Chondrocyte (in vitro differentiated cells): ENCODE measurements at places on chromosomes 16 and 17.

GRCh38 chr16:30351586-30352419 lies 3.3 kb downstream of the CD2BP2 start:
- peaks cover 18% of the 10 kb centered on the region for H3K36me3 ChIP-seq
- peak; percentile 57 for DNase-seq
- H3K27ac ChIP-seq, result peak overlapping the region; percentile 76
- peak overlapping the region; percentile 6 for H3K4me3 ChIP-seq
- H3K27me3 ChIP-seq, result no peaks in the 10 kb centered on the region
- peaks cover 43% of the 10 kb centered on the region for H3K4me1 ChIP-seq

- H3K4me3 ChIP-seq, result no peak overlapping the region
- H3K27me3 ChIP-seq, result peaks cover 13% of the 10 kb centered on the region
- H3K36me3 ChIP-seq, result peaks cover 2% of the 10 kb centered on the region
- no peaks in the 10 kb centered on the region for H3K4me1 ChIP-seq
- no peak overlapping the region for H3K27ac ChIP-seq
- DNase-seq, result no peak
These were observed 30.9 kb upstream of the GCSH start for GRCh38 chr16:81127051-81127450.

- DNase-seq, result no peak
- H3K27ac ChIP-seq, result no peak overlapping the region
- no peaks in the 10 kb centered on the region for H3K4me1 ChIP-seq
- H3K4me3 ChIP-seq, result no peak overlapping the region
- no peaks in the 10 kb centered on the region for H3K36me3 ChIP-seq
These were observed 1525.3 kb downstream of the CDH8 start for GRCh38 chr16:60510941-60511340.

DNA sequence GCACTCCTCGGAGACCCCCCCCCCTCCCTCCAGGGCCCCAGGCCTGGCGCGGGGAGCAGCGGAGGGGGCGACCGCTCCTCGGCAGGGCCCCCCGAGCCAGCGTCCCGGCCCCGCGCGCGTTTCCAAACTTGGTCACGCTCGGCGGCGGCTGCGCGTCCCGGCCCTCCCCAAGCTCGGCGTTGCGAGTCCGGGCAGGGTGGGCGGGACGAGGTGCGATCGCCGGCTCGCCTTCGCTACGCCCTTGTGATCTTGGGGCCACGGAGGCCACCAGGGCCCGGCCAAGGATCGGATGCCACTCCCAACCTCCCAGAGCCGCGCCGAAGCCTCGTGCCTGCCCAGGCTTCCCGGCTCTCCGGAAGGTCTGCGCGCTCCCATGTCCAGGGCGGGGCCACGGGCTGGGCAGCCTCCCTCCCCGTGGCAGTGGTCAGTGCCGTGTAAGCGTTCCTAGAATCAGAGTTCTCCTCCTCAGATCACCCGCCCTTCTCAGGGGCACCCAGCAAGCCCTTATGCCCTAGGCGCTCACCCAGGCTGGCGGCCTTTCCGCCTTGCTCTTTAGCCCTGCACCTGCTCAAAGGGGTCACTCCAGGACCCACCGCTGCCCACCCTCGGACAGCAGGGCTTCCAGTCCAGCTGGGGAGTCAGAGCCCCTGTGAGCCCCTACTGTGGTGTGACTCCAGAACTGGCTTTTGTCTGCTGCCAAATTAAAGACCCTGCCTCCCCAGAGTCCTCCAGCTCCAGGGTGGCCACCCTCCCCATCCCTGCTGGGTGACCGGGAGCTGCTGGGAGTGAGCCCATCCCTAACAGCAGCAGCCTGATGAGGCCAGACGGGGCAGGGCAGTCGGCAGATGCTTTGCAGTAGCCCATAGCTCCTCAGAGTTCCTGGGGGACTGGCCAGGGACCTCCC lies 12.2 kb upstream of the MRPS23 start:
- peaks cover 23% of the 10 kb centered on the region for H3K4me1 ChIP-seq
- H3K27ac ChIP-seq, result no peak overlapping the region
- peak overlapping the region; percentile 55 for H3K4me3 ChIP-seq
- H3K27me3 ChIP-seq, result no peaks in the 10 kb centered on the region
- no peak for DNase-seq
- peaks cover 13% of the 10 kb centered on the region for H3K36me3 ChIP-seq
